ENCODE measurements at places on chromosomes 1 and 21. TPM values are rescaled to one million over a fixed set of nuclear protein-coding genes. Genes with fewer than 3 reads are reported as not detected.
A peak's percentile ranks its signal among the peaks of the same experiment; 100 is the strongest.

- DNase-seq: no peak
- no peak overlapping the region for H3K27ac ChIP-seq
- no peaks in the 10 kb centered on the region for H3K27me3 ChIP-seq
- no peaks in the 10 kb centered on the region for H3K4me1 ChIP-seq
Measured at GRCh38 chr1:177569476-177569875, 398.7 kb downstream of the BRINP2 start.

GRCh38 chr1:4318720-4319119 lies 335.7 kb upstream of the AJAP1 start:
- no peaks in the 10 kb centered on the region for H3K4me1 ChIP-seq
- no peak overlapping the region for H3K4me3 ChIP-seq
- H3K36me3 ChIP-seq: peaks cover 7% of the 10 kb centered on the region
- DNase-seq: no peak

DNA sequence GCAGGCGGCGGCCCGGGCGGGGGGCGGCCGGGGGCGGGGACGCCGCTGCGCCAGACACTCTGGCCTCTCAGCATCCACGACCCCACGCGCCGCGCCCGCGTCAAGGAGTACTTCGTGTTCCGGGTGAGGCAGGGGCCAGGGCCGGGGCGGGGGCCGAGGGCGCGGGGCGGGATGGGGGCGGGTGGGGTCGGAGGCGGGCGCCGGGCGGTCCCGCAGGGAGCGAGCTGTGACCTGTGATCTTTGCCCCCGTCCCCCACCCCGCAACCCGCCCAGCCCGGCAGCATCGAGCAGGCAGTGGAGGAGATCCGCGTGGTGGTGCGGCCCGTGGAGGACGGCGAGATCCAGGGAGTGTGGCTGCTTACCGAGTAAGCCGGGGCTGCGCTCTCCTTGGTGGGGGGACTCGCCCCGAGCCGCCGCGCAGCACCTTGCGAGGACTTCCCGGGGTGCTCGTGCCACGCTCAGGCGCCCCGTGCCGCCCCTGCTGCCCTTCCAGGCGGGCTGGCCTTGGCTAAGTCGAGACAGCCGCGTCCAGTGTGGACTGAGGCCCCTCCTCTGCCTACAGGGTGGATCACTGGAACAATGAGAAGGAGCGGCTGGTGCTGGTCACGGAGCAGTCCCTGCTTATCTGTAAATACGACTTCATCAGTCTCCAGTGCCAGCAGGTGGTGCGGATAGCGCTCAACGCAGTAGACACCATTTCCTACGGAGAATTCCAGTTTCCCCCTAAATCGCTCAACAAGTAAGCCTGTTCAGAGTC lies 514 bp downstream of the TPRG1L start:
- H3K4me1 ChIP-seq: peaks cover 7% of the 10 kb centered on the region
- peaks cover 9% of the 10 kb centered on the region for H3K27me3 ChIP-seq
- peak overlapping the region; percentile 86 for H3K27ac ChIP-seq
- peak overlapping the region; percentile 90 for H3K4me3 ChIP-seq

DNA sequence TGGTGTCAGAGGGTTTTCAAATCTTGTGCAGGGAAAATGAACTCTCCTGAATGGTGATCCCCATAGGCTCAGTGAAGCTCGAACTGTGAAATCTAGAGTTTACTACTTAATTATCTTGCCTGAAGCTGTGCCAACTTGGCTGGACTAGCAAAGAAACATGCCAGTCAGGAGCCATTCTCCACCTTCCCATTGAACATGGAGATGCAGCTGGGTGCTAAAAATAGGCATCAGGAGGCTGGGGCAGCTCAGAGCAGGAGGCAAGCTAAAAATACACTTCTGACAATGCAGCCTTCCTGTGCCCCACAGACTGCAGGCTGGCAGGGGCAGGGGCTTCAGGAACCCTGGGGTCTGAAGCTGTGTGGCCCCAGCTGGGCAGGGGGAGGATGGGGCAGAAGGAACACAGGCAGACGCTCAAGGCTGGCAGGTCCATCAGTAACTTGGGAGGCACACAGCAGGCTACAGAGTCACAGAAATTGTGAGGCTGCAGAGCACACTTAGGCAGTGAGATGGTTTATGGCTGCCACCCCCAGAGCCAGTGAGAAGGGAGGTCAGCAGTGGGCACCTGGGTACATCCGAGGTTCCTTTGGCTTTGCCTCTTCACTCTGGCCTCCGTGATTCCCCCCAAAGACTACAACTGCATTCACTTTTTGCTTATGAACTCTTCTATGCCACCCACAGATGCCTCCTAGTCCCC lies 155.4 kb upstream of the KCND3 start:
- H3K4me1 ChIP-seq: peaks cover 4% of the 10 kb centered on the region
- DNase-seq: no peak
- peaks cover 13% of the 10 kb centered on the region for H3K36me3 ChIP-seq
- H3K27ac ChIP-seq: no peak overlapping the region
- H3K27me3 ChIP-seq: peaks cover 1% of the 10 kb centered on the region
- no peak overlapping the region for H3K4me3 ChIP-seq

- no peaks in the 10 kb centered on the region for H3K36me3 ChIP-seq
- H3K27me3 ChIP-seq: no peaks in the 10 kb centered on the region
- no peak overlapping the region for H3K27ac ChIP-seq
- H3K4me3 ChIP-seq: no peak overlapping the region
- no peak for DNase-seq
Measured at GRCh38 chr1:57800376-57800775, 376.5 kb upstream of the DAB1 start.

DNA sequence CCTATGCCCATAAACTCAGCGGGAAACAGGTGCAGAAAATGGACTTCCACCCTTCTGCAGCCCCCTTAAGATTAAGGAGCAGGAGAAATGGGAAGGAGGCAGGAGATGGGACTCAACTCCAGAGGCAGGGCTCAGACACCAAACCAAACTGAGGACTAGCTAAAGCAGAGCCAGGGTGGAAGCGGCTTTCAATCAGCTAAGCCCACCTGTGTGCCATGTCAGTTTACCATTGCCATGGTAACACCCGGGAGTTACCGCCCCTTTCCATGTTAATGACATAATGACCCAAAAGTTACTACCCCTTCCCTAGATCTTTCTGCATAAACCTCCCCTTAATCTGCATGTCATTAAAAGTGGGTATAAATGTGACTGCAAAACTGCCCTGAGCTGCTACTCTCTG lies 653.5 kb downstream of the PTPRU start:
- DNase-seq: no peak
- H3K4me1 ChIP-seq: no peaks in the 10 kb centered on the region
- no peaks in the 10 kb centered on the region for H3K27me3 ChIP-seq
- H3K36me3 ChIP-seq: no peaks in the 10 kb centered on the region
- no peak overlapping the region for H3K27ac ChIP-seq
- H3K4me3 ChIP-seq: no peak overlapping the region

- H3K27me3 ChIP-seq: peaks cover 1% of the 10 kb centered on the region
- H3K36me3 ChIP-seq: no peaks in the 10 kb centered on the region
- no peaks in the 10 kb centered on the region for H3K4me1 ChIP-seq
Measured at GRCh38 chr1:103327054-103327719, 198.3 kb upstream of the RNPC3 start.

DNA sequence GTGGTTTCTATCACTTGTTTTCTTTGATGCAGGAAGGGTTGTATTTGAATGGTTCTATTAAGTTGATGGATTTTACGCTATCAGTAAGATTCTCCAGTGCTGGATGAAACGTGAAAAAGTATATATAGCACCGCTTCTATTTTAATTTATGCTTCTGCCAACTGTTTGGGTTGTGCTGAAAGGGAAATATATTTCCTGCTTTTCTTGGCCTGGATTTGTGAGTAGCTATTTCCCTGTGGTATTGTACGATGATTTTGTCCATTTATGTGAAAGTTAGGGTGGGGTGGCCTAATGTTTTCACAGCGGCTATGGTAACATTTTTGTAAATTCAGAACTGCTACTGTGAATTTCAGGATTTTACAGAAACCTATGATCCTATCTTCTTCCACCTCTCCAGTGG lies 322 bp downstream of the C1orf162 start:
- peaks cover 17% of the 10 kb centered on the region for H3K4me1 ChIP-seq
- no peak for DNase-seq
- peaks cover 2% of the 10 kb centered on the region for H3K27me3 ChIP-seq
- H3K36me3 ChIP-seq: no peaks in the 10 kb centered on the region
- H3K4me3 ChIP-seq: no peak overlapping the region

DNA sequence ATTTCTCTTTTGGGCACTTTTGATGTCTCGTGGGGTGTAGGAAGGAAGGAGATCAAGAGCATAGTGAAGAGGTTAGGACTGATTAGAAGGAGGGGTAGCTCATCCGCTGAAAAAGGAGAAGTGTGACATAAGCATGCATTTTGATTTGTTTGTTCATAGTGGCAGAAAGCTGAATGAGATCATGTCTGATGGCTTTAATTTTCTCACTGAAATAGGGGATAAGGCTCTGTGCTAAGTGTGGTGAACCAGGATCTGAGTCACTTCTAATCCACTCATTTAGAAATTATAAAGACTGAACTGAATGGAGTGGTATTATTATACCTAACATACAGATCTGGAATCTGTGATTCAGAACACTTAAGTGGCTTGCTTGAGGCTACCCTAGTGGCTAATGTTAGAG lies 344.5 kb downstream of the PDE4B start:
- peaks cover 2% of the 10 kb centered on the region for H3K4me1 ChIP-seq
- no peak overlapping the region for H3K27ac ChIP-seq
- no peaks in the 10 kb centered on the region for H3K36me3 ChIP-seq
- H3K27me3 ChIP-seq: no peaks in the 10 kb centered on the region
- DNase-seq: no peak
- no peak overlapping the region for H3K4me3 ChIP-seq

DNA sequence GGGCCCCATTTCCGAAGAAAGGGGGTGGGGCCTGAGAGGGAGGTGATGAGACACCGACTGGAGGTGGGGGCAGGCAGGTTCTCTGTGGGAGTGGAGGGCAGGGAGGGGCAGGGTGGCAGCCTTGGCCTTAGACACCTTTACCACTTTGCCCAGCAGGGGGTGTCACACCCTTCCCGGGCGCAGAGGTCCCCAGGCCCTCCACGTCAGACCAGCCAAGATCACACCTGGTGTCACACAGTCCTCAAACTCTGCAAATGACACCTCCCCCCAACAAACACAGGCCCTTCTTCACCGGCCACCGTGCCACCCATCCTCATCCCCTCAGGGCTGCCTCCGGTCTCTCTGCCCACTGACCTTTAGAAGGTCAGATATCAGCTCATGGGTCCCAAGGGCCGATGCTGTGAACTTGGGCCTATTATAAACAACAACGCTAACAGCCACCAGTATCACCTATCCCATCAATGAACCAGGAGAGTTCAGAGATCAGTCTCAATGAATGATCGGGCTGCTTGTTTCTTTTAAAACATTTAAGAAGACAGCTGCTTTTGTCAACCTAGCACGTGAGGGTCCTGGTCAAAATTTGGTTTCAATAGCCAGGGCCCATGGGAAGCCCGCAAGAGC lies 103.9 kb downstream of the CASZ1 start:
- peak overlapping the region; percentile 85 for H3K4me3 ChIP-seq
- DNase-seq: no peak
- peaks cover 16% of the 10 kb centered on the region for H3K4me1 ChIP-seq
- H3K36me3 ChIP-seq: no peaks in the 10 kb centered on the region
- peaks cover 23% of the 10 kb centered on the region for H3K27me3 ChIP-seq

DNA sequence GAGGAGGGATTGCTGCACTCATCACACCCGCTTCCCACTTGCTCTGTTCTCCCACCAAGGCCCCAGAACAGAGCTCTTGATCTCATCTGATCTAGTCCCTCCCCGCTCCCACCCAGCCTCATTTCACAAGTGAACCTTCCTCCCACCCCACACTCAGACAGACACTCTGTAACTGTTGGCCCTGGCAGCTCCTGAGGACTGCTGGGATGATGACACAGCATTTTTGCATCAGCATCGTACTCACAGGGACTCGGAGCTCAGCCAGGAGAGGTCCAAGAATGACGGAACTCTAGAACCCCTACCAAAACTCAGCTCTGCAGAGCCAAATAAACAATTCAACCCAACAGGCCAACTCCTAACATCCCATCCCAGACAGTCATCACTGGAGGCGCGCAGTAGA lies 11.2 kb upstream of the ZNF124 start:
- H3K4me1 ChIP-seq: no peaks in the 10 kb centered on the region
- H3K4me3 ChIP-seq: no peak overlapping the region
- DNase-seq: no peak

- no peak overlapping the region for H3K27ac ChIP-seq
- no peaks in the 10 kb centered on the region for H3K27me3 ChIP-seq
- peaks cover 9% of the 10 kb centered on the region for H3K4me1 ChIP-seq
- H3K36me3 ChIP-seq: no peaks in the 10 kb centered on the region
Measured at GRCh38 chr1:98278055-98278454, 357.2 kb upstream of the DPYD start.

- no peak overlapping the region for H3K27ac ChIP-seq
- peak; percentile 89 for DNase-seq
- H3K4me3 ChIP-seq: no peak overlapping the region
- H3K36me3 ChIP-seq: no peaks in the 10 kb centered on the region
- H3K27me3 ChIP-seq: peaks cover 5% of the 10 kb centered on the region
Measured at GRCh38 chr1:209860293-209860881, 32.6 kb downstream of the UTP25 start.

GRCh38 chr1:36088577-36089392 lies at the start of gene ADPRS:
TSS of gene ADPRS (plus strand) at chr1:36088892. CDS start at chr1:36088905, 13 bp downstream.
- peaks cover 8% of the 10 kb centered on the region for H3K4me1 ChIP-seq
- no peaks in the 10 kb centered on the region for H3K36me3 ChIP-seq
- peaks cover 11% of the 10 kb centered on the region for H3K27me3 ChIP-seq
- peak; percentile 93 for DNase-seq

- no peak overlapping the region for H3K27ac ChIP-seq
- no peak overlapping the region for H3K4me3 ChIP-seq
- no peaks in the 10 kb centered on the region for H3K27me3 ChIP-seq
- H3K36me3 ChIP-seq: no peaks in the 10 kb centered on the region
Measured at GRCh38 chr1:237759377-237759776, 131.3 kb downstream of the ZP4 start.

Gene PCP4
- total RNA-seq: 1.9 TPM

Gene CYYR1
- 40.7 TPM for total RNA-seq

Gene CKS1B
- total RNA-seq: 22.8 TPM

Gene OR2W3
- 1.8 TPM for total RNA-seq

Gene ST3GAL3
- total RNA-seq: 16.5 TPM

Gene RYR2
- total RNA-seq: 47.0 TPM

Gene FMO2
- total RNA-seq: not detected

Gene PRAMEF12
- 0.54 TPM for total RNA-seq

Gene PLXNA2
- 66.0 TPM for total RNA-seq

Gene FMOD
- total RNA-seq: not detected

Gene SPRR2E
- total RNA-seq: not detected
